Naive thymus-derived CD8-positive, alpha-beta T cell (primary cell): ENCODE measurements at places on chromosomes 3 and 15. TPM values are rescaled to one million over a fixed set of nuclear protein-coding genes. Genes with fewer than 3 reads are reported as not detected.

Gene MESP2
- not detected for polyA plus RNA-seq

Gene SYNPR
- polyA plus RNA-seq, result not detected

Gene PODXL2
- polyA plus RNA-seq, result 2.6 TPM

Gene LRRC31
- polyA plus RNA-seq, result not detected

Gene MAGEL2
- polyA plus RNA-seq, result not detected

Gene CYP11A1
- polyA plus RNA-seq, result not detected

Gene ALDH1A3
- not detected for polyA plus RNA-seq

Gene DUOXA2
- polyA plus RNA-seq, result not detected

Gene KLHL40
- polyA plus RNA-seq, result not detected

Gene CHRNA7
- not detected for polyA plus RNA-seq

Gene ERICH6
- polyA plus RNA-seq, result 0.14 TPM

Gene FGD5
- polyA plus RNA-seq, result not detected

Gene HCLS1
- 453 TPM for polyA plus RNA-seq

Gene SPRED1
- polyA plus RNA-seq, result 0.09 TPM

Gene FANCD2OS
- not detected for polyA plus RNA-seq

Gene ALPK3
- 0.01 TPM for polyA plus RNA-seq

Gene ZBTB47
- not detected for polyA plus RNA-seq

Gene COL6A5
- not detected for polyA plus RNA-seq

Gene CD276
- polyA plus RNA-seq, result not detected

Gene PPP2R3A
- 0.51 TPM for polyA plus RNA-seq

Gene CSTA
- polyA plus RNA-seq, result 0.29 TPM

Gene PATL2
- 12.4 TPM for polyA plus RNA-seq

Gene DNAH12
- polyA plus RNA-seq, result not detected

Gene SPATA12
- not detected for polyA plus RNA-seq

Gene TLR9
- polyA plus RNA-seq, result not detected

Gene SLC28A2
- polyA plus RNA-seq, result not detected

Gene SHC4
- not detected for polyA plus RNA-seq

Gene PROS1
- polyA plus RNA-seq, result not detected

Gene UBXN7
- 28.5 TPM for polyA plus RNA-seq

Gene SOX14
- not detected for polyA plus RNA-seq

Gene ARGFX
- not detected for polyA plus RNA-seq

Gene SOX2
- not detected for polyA plus RNA-seq

Gene LEKR1
- 0.67 TPM for polyA plus RNA-seq

Gene IGF2BP2
- polyA plus RNA-seq, result not detected

Gene SIDT1
- 20.6 TPM for polyA plus RNA-seq

Gene GRK7
- not detected for polyA plus RNA-seq

Gene FRMD5
- 0.16 TPM for polyA plus RNA-seq
